ENCODE measurements at places on chromosomes 12 and 14. TPM values are rescaled to one million over a fixed set of nuclear protein-coding genes. Genes with fewer than 3 reads are reported as not detected.

Gene SELPLG
- polyA plus RNA-seq = 28.0 TPM

Gene SYT10
- polyA plus RNA-seq = not detected

DNA sequence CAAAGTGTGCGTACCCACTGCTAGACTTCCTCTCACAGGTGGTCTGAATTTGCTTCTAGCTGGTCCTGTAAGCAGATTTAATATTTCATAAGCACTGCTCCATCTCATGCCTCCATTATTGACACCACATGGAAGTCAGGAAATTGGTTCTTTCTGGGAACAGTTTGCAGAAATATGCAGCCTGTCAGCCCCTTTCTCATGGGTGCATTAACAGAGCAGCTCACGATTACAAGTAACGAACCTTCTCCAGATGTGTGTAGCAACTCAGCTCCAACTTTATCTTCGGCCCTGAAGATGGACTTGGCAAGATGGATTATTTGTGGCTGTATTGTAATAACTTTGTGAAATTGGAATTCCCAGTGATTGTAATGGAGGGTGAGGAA, 214.5 kb upstream of the DDHD1 start:
- H3K4me1 ChIP-seq = no peaks in the 10 kb centered on the region
- no peak overlapping the region for H3K27ac ChIP-seq
- no peaks in the 10 kb centered on the region for H3K27me3 ChIP-seq
- no peak overlapping the region for H3K4me3 ChIP-seq
- no peak for DNase-seq

GRCh38 chr12:27296674-27297073, 36.0 kb upstream of the BMAL2 start:
- H3K36me3 ChIP-seq = peaks cover 14% of the 10 kb centered on the region
- H3K4me1 ChIP-seq = no peaks in the 10 kb centered on the region
- no peak for DNase-seq
- no peak overlapping the region for H3K27ac ChIP-seq

Gene C14orf132
- 4.3 TPM for polyA plus RNA-seq

DNA sequence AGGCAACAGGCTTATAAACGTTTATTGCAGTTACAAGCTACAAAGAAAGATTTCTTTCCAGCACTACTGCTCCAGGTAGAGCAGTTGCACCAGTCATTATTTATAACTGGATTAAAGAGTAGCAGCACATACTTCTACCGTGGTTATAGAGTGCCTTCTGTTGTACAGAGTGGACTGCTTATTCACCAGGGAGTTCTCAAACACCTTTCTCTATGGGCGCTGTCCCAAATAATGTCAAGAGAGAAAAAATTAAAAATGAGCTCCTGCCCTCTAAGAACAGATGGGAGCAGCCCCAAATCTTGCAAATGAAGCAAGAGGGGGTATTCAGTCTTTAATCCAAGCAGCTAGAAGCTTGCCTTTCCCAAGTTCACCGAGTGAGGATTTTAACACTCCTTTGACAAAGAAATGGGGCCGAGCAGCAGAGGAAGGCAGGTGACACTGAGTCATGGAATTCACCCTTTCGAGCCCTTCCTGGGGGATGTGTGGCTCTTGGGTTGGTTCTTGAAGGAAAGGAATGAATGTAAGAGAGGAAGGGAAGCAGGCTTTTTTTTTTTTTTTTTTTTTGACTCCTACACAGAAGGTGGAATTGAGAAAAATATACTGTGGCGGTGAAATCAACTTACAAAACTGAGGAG, 181.2 kb downstream of the PRKCH start:
- H3K27ac ChIP-seq = peak overlapping the region; percentile 86
- no peak for DNase-seq
- H3K4me3 ChIP-seq = no peak overlapping the region

DNA sequence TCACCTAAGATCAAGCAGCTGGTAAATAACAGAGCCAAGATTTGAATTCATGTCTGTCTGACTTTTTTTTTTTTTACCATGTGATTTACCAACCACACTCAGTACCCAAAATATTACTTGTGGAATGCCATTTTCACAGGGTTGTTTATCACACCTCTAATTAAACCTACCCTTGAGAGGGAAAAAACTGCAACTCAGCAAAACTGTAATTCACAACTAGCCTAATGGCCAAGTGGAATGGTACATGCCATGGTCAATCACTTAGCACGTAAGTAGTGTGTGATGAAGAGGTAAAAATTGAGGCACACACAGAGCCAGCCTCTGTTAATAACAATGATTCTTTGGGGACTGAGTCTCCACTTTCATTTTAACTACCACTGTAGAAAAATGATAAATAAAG, 412.9 kb upstream of the GARIN6 start:
- no peaks in the 10 kb centered on the region for H3K36me3 ChIP-seq
- H3K27ac ChIP-seq = no peak overlapping the region
- H3K4me3 ChIP-seq = no peak overlapping the region

Gene ANKRD33
- 0.02 TPM for polyA plus RNA-seq

DNA sequence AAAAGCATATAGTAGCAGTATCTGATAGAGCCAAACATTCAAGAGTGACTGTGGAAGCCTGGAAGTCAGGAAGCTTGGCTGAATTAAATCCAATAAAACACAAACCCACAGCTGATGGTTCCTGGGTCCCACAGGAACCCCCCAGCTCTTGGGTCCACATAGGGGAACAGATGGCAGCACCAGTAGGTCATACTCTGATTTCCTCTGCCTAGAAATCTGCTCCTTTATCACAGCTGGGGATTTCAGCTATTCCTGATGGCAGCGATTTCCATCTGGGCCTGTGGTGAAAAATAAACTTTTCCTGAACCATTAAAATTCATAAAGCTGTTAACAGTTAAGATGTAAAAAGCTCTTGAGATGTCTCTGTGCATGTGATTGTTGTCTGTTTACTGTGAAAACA, 202.0 kb upstream of the FRMD6 start:
- no peak for DNase-seq
- no peak overlapping the region for H3K4me3 ChIP-seq
- H3K4me1 ChIP-seq = no peaks in the 10 kb centered on the region
- H3K27me3 ChIP-seq = no peaks in the 10 kb centered on the region

GRCh38 chr12:131407221-131408035, 303.5 kb upstream of the SFSWAP start:
- H3K27ac ChIP-seq = no peak overlapping the region
- H3K4me1 ChIP-seq = no peaks in the 10 kb centered on the region
- no peak overlapping the region for H3K4me3 ChIP-seq
- DNase-seq = no peak
- H3K36me3 ChIP-seq = no peaks in the 10 kb centered on the region

DNA sequence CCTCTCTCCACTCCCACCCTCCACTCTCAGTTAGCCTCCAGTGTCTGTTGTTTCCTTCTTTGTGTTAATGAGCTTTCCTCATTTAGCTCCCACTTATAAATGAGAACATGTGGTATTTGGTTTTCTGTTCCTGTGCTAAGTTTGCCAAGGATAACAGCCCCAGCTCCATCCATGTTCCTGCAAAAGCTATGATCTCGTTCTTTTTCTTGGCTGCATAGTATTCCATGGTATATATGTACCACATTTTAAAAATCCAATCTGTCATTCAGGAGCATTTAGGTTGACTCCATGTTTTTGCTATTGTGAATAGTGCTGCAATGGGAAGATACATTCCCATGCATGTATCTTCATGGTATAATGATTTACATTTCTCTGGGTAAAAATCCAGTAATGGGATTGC, 2.8 kb upstream of the WASHC4 start:
- DNase-seq = no peak
- no peak overlapping the region for H3K4me3 ChIP-seq
- no peaks in the 10 kb centered on the region for H3K27me3 ChIP-seq
- no peak overlapping the region for H3K27ac ChIP-seq
- peaks cover 4% of the 10 kb centered on the region for H3K4me1 ChIP-seq

Gene CACNA2D4
- 4.9 TPM for polyA plus RNA-seq

DNA sequence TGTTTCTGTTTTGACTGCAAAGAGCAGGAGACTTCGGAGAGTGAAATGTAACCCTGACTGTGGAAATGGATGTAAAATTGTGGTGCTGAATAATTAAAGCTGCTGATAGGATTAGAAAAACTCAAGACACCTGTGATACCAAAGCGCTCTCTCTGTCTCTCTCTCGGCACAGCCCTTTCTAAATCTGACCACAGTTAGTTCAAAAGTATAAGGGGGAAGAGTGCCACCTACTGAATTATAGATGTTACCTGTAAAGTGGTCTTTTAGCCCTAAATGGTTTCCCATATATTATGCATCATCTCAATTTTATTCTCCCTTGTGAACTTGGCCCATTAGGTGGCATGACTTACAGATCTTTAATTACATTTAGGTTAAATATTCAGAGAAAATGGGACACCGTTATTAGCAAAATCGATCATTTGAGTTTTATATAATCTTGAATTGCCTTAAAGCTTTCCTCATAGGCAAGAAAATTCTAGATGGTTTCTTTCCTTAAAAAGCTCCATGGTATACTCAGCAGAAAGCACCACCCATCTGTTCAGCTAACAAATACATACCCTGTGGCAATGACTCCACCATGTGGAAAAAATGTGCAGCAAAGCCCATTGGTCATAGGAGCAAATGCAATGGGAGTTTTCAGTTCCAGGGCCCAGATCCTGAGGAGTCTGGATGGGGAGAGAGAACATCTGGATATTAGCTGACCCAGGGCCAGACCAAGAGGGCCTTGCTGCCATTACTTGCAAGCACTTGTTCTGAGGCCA, 18.1 kb downstream of the RFC5 start:
- no peaks in the 10 kb centered on the region for H3K4me1 ChIP-seq
- no peak for DNase-seq
- H3K27me3 ChIP-seq = no peaks in the 10 kb centered on the region
- no peak overlapping the region for H3K27ac ChIP-seq

DNA sequence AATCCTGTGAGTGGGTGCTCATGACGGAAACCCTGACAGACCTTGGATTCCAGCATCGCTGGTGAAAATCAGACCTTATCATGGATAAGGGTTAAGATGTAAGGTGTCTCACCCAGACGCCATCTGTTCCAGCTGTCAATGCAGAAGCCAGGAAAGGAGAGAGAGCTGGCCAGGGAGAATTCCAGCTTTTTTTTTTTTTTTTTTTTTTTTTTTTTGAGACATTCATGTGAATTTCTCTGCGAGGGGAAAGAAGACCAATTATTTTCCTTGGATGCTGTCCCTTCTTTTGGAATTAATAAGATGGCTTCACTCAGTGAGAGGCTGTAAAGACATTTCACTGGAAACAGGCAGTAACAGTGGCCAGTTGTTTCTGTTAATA, 1.8 kb downstream of the TRAF3 start:
- H3K4me1 ChIP-seq = peaks cover 25% of the 10 kb centered on the region
- no peak for DNase-seq
- H3K36me3 ChIP-seq = no peaks in the 10 kb centered on the region
- H3K27ac ChIP-seq = no peak overlapping the region

- H3K27ac ChIP-seq = no peak overlapping the region
- DNase-seq = no peak
- H3K36me3 ChIP-seq = no peaks in the 10 kb centered on the region
- H3K4me3 ChIP-seq = no peak overlapping the region
- H3K4me1 ChIP-seq = no peaks in the 10 kb centered on the region
These were observed 283.6 kb downstream of the CACNA1C start for GRCh38 chr12:2336409-2336829.

Gene LRCOL1
- 1.1 TPM for polyA plus RNA-seq

GRCh38 chr12:1924996-1925683, 6.7 kb upstream of the CACNA2D4 start:
- H3K4me1 ChIP-seq = peaks cover 26% of the 10 kb centered on the region
- H3K27ac ChIP-seq = no peak overlapping the region
- peaks cover 4% of the 10 kb centered on the region for H3K27me3 ChIP-seq
- H3K4me3 ChIP-seq = no peak overlapping the region
- H3K36me3 ChIP-seq = no peaks in the 10 kb centered on the region

DNA sequence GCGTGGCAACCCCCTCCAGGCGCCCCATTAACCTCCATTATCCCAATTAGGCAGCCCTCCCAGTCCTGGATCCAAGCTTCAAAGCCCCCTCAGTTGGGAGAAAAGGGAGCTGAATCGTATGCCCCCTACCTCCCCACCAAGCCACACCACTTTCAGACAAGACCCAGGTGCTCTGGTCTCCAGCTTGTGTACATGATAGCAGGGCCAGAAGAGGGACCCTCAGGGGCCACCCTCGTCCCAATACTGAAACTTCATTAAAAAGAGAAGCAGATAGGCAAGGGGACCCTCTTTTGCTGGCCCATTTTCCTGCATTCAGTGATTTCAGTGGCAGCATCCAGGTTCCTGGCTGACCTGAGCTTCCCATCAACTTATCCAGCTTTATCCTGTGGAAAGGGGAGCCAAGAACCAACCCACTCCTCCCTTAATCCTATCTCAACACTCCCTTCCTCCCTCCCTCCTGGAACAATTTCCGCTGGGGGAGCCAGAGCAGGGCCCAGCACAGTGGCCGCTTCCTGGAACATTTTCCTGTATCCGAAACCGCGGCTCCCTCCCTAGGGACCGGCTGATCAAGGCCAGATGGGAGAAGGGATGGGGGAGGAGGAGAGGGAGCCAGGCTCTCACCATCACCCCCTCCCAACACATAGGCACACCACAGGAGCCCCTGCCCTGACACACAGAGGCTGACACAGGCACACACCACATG, 9.5 kb upstream of the SP7 start:
- peaks cover 16% of the 10 kb centered on the region for H3K27me3 ChIP-seq
- no peaks in the 10 kb centered on the region for H3K36me3 ChIP-seq
- peaks cover 22% of the 10 kb centered on the region for H3K4me1 ChIP-seq
- DNase-seq = no peak
- peak overlapping the region; percentile 31 for H3K27ac ChIP-seq

DNA sequence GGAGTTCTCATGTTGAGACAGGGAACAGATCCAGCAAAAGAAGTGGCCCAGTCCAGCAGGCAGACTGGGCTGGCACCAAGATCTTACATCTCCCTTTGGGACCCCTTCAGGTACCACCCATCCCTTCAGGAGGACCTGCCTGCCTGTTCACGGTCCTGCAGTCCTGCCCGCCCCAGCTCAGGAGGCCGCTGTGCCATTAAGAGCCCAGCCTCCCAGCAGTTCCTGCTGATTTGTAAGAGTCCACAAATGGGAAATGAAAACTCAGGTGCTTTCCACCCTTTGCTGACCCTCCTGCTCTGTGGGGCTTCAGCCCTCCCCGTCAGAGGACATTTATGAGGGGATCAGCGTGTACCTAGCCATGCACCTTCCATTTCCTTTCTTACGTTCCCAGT, 39.5 kb downstream of the C14orf132 start:
- H3K27ac ChIP-seq = peak overlapping the region; percentile 47
- H3K27me3 ChIP-seq = no peaks in the 10 kb centered on the region
- no peak for DNase-seq
- no peaks in the 10 kb centered on the region for H3K4me1 ChIP-seq

GRCh38 chr12:110249716-110250225, 31.3 kb upstream of the ATP2A2 start:
- no peaks in the 10 kb centered on the region for H3K27me3 ChIP-seq
- H3K36me3 ChIP-seq = no peaks in the 10 kb centered on the region
- DNase-seq = no peak

Gene MAGOHB
- polyA plus RNA-seq = 38.4 TPM

DNA sequence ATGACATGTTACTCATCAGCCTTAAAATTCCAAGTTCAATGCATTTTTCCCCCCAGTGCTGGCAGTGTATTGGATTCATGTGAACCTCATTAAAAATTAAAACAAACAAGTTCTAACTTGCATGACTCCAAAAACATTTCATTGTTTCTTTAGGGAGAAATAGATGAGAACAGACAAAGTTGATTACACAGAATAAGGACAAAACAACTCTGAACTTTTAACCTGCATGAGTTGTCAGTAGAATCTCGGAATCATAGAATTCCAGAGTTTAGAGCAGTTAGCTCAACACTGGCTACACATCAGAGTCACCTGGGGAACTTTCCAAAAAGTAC, 127.5 kb downstream of the TMX1 start:
- H3K27ac ChIP-seq = no peak overlapping the region
- no peak for DNase-seq
- H3K27me3 ChIP-seq = no peaks in the 10 kb centered on the region
- H3K4me1 ChIP-seq = no peaks in the 10 kb centered on the region

GRCh38 chr12:54036620-54037359, 3.9 kb downstream of the HOXC5 start:
- no peak for DNase-seq
- H3K4me3 ChIP-seq = no peak overlapping the region
- peaks cover 3% of the 10 kb centered on the region for H3K36me3 ChIP-seq
- no peaks in the 10 kb centered on the region for H3K4me1 ChIP-seq
- H3K27me3 ChIP-seq = peaks cover 100% of the 10 kb centered on the region
- H3K27ac ChIP-seq = no peak overlapping the region
